ENCODE measurements at places on chromosomes 4 and X.

DNA sequence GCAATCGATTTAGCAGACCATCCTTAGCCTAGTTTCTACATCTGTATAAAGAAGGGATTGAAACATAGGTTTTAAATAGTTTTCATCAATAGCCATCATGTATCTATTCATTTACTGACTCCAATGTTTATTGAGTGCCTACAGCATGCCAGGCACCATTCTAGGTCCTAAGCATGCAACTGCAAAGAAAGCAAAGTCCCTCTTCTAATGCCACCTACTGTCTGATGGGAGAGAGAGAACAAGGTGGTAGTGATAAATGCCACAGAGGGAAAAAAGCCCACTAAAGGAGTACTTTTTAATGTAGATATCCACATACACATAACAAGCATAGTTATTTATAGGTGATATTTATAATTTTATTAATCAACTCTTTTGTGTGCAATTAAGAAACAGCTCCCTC is 67.6 kb upstream of the PPARGC1A start:
- no peak for DNase-seq

DNA sequence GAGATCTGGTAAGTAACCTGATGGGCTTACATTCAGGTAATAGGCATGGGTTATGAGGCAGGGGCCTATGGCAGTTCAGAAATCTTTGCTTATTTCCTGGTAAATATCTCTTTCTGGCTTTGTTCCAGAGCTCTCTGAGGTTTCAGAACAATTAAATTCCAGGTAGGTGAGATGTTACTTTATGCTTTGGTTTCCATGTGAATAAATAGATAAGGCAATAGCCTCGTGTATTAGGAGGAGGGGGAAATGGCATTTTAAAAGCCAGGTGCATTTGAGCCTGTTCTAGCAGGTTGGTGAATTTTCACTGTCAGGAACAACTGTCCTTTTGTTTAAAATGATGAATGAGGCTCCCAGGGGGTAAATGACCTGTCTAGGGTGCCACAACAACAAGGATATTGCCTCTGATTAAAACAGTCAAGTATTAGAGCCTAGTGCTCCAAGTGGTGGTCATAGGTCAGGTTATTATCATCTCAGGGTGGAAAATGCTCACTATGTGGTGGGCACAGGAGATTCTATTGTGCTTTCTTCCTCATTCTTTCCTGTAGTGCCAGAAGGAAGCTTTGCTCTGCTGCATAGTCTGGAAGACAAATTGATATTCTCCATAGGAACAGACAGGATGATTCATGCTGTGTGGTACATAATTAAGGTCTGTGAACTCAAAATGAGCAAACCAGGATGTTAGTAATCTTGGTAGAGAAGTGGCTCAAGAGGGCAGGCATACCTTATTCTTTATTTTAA is 296.2 kb downstream of the INPP4B start:
- no peak for DNase-seq

DNA sequence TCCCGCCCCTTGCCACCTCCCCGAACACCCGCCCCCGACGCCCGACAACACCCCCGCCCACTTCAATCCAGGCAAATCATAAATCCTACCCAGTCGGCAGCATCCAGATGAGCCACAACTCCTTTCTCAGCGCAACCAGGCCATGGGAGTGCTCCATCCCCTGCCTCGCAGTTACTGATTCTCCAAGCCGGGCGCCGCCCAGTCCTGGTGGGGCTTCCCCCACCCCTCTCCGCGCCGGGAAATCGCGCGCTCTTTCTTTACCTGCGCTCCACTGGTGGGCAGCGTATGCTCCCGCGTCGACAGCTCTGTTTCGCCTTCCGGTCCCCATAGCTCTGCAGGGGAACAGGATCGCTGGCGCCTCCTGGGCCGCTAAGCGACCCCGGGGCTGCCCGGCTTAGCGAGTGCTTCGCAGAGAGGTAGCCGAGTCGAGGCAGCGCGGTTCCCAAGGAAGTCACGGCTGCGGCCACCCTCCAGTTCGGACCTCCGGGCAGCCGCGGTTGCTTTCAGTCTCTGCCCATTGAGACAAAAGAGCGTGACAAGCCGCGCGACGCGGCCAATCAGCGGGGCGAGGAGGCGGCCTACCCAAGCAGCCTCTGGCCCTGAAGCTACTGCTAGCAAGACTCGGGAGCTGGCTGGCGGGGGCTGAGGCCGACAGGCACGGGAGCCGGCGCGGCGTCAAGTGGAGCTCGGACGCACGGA is 43.7 kb upstream of the TMSB15B start:
- peak; percentile 68 for DNase-seq

- DNase-seq, result peak; percentile 72
Measured at GRCh38 chr4:170853422-170854021, 763.8 kb upstream of the AADAT start.

GRCh38 chr4:77052352-77052751 is 23.4 kb downstream of the CCNI start:
- DNase-seq, result no peak

GRCh38 chrX:120755066-120755846 is 120.4 kb downstream of the CT47B1 start:
- DNase-seq, result peak; percentile 80

GRCh38 chr4:7830747-7831146 is 108.9 kb downstream of the AFAP1 start:
- DNase-seq, result no peak

DNA sequence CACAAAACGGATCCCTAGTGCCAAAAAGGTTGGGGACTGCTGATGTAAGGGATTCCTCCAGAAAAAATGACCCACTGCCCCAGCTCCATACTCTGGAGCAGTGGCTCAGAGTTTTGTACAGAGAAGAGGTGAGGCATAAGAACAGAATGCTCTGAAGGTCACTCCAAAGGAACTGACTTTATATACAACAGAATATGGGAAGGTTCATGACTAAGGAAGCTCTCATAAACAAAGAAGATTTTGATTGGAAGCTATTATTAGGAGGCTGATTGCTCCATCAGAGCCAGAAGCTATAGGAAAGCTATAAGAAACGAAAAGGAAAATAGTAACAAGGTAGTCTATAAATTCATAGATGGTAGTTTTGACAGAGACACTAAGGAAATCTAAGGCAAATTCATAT is 203.1 kb downstream of the SLC7A11 start:
- no peak for DNase-seq

- DNase-seq, result no peak
Measured at GRCh38 chr4:29538889-29539646, 1181.1 kb upstream of the PCDH7 start.

DNA sequence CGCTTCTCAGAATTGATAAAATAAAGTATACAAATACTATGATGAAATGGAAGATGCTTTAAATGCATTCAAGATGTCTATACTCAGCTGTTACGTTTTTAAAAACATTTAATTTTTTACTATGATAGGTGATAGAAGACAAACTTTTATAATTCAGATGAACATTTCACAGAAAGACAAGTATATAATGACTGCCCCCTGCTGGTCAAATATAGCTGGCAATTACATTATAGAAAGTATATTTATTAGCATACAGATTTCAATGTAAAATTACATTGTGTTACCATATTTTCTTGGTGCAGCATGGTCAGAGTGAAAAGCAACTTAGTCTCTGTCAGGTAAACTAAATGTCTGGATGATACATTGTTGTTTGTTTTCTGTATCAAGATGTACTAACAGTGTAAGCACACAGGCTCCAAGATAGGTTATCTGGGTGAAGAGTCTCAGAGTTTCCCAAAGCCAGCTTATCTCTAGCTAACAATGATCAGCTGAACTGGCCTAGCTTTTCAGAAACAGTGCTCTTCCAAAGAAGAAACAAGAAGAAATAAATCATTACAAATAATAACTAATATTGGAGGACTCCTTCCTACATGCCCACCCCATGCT is 54.1 kb downstream of the SRPX start:
- peak; percentile 46 for DNase-seq

DNA sequence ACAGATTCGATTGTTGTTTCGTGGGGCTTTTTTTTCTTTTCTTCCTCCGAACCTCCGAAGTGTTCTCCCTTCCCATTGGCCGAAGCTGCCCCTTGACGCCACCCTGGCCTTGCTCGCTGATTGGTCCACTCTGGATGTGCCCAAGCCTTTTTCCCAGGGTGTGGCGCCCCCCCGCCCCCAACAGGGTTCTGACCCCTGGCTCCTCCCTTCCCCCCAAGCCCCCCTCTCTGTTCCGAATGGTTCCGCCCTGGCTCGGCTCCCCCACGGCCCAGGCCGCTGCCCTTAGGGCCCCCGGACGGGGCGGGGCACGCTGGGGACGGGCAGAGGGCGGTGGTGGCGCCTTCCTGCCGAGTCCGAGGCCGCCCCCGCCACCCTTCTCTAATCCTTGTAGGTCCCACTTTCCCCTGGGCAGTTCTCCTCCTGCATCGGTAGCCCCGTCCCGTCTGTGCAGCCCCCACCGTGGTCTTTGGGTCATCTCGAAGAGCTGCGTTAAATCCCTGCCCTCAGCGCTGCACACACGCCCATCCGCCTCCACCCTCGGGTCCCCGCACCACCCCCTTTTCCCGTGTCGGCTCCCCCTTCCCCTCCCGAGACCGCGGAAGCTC is 25.5 kb downstream of the UTP14A start:
- peak; percentile 91 for DNase-seq

DNA sequence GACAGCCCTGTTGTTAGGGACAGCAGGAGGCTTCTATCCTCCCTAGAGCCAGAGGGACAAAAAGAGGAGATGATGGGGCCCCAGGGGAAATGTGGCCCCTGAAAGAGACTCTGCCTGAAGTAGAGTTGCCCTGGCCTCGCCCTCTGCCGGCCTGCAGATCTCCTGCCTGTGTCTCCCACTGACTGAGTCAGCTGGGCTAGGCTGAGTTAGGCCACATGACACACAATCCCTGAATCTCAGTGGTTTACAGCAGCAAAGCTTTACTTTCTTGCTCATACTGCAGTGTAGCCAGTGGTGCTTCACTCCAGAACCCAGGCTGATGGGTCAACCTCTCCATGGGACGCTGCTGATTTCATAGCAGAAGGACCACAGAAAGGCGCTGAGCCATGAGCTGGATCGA is 23.5 kb downstream of the DRD5 start:
- DNase-seq, result no peak

- no peak for DNase-seq
Measured at GRCh38 chr4:157005831-157006230, 34.2 kb upstream of the PDGFC start.

DNA sequence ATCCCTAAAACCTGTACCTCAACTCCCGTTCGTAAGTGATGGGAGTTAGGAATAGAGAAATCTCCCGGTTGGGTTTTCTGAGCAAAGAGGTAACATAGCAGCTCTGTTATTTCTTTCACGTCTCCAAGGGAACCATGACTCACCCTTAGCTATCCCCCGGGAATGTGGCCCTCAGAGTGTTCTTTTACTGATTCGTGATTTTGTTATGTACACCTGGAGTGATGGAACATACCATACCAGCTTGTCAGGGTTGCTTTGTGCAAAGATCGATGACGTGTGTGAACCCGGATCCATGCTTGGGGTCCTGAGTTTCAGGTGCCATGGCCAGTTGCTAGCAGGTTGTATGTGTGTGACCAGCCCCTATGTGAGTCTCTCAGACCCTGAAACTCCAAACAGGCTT is 52.6 kb downstream of the HPRT1 start:
- no peak for DNase-seq

- no peak for DNase-seq
Measured at GRCh38 chr4:106340774-106341173, 24.4 kb downstream of the AIMP1 start.

GRCh38 chr4:3365871-3366842 is 73.3 kb downstream of the RGS12 start:
- DNase-seq, result no peak

GRCh38 chr4:124694946-124695598 is 17.5 kb downstream of the ANKRD50 start:
- no peak for DNase-seq

DNA sequence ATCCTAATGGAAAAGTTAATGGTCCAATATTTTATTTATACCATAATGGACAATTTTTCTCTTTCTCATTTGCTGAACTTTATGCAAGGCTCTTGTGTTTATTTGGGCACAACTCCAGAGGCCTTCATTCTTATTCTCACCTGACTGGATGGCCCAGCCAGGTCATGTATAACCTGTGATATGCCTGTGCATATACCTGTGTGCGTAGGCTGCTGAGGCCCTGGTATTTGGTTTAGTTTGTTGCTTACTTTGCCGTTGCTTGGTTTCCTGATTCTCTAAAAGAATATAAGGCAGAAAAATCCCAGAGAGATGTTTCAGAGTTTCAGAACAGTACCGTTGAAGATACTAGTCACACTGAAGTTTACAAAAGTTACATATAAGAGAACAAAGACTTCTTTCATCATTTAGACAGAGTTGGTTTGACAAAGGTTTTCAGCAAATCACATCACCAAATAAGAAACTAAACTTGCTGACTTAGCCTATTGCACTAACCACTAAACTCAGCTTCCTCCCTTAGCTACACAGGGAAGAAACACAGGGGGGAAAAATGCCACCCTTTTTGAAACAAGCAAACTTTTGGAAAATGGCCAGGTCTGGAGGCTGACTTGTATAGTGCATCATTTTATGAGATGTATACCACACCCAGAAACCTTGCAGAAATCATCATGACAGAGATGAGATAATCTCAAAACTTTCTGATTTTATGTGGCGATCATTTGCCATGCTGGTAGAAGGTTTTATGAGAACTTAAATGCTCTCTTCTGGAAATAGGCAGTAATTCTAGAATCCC is 248.5 kb downstream of the GRIA3 start:
- DNase-seq, result no peak

GRCh38 chrX:1167466-1167865 is 45.0 kb downstream of the CRLF2 start:
- peak; percentile 6 for DNase-seq

- DNase-seq, result no peak
Measured at GRCh38 chr4:56806666-56807065, 14.8 kb downstream of the SPINK2 start.

All from NAMALWA (cell line).